MM.1S (cell line): ENCODE measurements at places on chromosomes 5 and 9.

DNA sequence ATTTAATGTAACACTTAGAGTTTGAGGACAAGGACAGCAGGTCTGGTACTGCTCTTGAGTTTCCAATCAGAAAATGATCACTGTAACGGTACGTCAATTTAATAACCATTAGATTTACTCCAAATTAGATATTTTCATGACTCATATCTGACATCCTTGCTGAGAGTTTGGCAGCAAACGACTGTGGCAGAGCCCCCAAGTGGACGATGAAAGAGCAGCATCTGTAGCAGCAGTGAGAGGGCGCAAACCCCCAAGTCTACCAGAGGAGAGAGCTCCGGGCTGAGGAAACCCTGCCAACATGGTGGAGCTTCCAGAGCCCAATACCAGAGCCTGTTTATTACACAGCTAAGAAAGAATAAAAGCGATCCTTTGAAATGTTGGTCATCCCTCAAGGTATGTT lies 73.2 kb upstream of the EPB41L4A start:
- DNase-seq = peak; percentile 75

DNA sequence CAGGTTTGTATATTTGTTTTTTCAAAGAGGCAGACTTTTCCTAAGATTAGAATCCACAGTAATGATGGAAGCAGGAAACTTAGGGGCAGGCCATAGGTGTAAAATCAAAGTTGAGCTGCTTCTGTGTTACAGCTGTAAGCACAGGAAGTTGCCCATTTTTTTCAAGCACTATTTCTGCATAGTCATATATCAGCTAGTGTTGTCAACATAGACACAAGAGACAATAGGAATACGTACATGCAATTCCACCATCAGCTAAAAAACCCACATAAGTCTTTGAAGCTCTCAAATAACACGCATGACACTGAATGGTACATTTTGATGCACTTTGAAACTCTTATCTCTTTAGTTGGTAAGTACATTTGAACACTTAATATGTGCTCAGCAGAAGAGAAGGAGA lies 20.2 kb upstream of the SMIM15 start:
- no peak for DNase-seq

DNA sequence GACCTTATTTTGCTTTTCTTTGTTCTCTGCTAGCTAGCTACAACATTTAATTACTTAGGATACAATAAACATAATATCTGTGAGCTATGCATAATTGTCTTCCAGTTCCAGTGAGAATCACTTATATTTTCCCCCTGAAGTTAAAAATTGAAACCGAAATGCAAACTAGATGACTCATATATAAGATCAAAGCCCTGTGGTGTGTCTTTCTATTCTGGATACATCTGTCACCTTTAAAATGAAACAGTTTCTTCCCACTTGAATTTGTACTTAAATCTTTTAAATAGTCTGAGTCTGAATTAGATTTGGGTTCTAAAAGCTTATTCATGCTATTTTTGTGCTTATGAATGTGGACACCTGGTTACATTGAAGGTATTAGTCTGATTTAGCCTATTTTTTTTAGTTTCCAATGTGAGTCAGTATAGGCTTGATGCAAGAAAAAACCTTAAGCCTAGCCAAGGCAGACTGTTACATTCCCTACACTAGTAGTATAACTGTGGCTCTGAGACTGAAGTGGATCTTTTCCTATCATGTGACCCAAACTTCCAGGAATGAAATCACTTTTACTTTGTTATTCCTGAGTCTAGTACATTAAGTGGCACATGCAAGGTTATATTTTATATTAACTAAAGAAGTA lies 703.5 kb upstream of the RGMB start:
- peak; percentile 84 for DNase-seq

DNA sequence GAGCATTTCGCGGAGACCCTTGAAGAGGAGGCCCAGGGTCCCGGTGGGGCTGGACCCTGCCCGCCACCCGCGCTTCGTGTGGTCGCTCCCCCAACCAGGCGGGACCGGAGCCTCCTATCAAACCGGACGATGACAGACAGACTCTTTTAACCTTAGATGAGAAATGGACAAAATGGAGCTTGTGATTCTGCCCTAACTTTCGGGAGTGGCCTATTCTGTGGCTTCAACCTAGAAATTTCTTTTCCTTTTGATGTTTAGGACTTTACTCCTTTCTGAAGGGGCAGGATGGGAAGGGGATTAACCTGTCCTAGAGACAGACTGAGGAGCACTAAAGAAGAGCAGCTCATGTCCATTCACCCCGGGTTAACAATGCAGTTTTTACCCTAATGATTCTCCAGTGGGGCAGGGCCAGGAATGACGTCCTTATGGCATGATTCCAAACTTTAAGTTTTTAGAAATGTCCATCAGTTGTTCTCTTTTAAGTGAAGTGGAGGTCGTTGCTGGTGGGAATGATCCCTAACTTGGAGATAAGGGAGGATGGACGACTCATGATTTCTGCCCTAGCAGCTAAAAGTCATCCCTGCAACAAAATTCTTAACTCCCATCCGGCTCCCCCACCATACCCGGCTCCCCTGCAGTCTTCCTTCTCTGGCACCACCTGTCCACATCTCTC lies 1.0 kb downstream of the NIPSNAP3A start:
- DNase-seq = peak; percentile 22

DNA sequence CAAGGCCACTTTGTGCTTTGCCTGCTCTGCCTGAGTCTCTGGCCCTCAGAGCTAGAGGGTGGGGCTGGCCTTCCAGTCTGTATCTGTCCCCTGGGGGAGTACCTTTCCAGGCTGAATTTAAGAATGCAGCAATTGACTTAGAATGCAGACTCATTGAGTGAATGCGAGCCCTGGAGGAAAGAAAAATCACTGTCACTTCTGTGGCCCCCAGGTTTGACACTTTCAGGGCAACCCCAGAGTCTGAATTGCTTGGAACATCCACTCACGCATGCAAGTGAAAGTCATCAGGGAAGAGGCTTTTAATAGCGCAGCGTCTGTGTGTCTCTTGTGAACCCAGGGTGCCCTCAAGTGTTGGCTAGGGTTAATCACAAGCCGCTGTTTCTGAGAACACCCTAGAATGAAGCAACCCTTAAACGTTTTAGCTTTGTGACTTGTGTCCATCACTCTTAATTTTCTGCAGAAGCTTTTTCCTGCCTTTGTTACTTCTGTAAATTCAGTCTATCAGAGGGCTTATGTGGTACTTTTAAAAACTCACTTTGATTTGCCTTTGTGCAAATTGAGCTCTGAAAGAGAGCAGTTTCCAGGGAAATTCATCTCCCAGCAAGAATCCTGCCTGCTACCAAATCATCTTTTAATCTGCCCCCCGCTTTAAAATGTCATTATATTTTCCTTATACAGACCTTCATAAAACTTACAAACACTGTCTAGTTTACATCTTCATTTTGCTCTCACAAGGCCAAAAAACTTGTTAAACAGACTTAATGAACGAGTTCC lies 146.8 kb upstream of the IQGAP2 start:
- DNase-seq = peak; percentile 70

DNA sequence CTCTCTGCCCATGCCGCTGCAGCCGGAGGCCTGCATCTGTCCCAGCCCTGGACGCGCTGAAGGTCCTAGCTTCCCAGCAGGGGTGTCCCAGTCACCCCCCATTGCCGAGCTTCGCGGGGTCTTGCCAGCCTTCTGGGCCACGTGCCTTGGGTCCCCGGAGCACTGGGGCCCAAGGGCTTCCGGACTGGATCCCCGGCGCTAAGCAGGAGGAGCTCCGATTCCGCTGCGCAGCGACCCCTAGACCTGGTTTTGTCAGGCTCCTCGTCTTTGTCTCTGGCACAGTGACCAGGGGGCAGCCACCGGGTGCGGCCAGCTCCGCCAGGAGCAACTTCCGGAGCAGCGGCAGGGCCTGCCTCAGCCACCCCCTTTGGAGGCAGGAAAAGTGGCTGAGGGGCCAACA lies 3.3 kb upstream of the IRX1 start:
- DNase-seq = no peak

- DNase-seq = no peak
These were observed 659 bp downstream of the OMD start for GRCh38 chr9:92423612-92424011.

DNA sequence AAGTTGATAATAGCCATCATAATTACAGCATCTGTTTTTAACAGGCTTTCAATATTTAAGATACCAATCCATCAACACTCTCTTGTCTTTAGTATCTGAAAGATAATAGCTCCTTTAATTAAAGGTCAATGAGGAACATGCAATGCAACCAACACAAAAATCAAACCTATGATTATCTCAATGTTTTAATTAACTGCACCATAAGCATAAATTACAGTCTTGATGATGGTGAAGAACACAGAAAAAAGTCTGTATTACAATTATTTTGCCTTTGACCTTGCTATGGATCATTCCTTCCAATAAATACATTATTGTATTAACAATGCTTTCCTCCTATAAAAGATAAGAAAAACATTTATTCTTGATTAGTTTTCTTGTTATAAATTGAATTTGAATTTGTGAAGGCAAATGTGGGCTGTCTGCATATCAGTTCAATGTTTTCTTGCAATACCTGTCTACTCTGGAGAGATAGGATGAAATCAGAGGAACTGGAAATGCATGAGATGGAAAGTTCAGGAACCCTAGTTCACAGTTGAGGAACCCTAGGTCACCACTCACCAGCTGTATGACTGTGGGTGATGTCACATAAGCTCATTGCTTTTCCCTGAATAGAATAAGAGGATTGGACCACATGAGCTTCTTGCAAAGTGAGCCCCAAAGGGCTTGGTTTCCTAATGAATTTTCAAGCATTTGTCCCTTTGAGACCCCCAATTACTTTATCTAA lies 58.5 kb upstream of the ANXA1 start:
- no peak for DNase-seq

- no peak for DNase-seq
These were observed 944.8 kb downstream of the DTWD2 start for GRCh38 chr5:118043531-118043930.

GRCh38 chr9:122109035-122109813 lies 16.1 kb upstream of the TTLL11 start:
- DNase-seq = no peak

DNA sequence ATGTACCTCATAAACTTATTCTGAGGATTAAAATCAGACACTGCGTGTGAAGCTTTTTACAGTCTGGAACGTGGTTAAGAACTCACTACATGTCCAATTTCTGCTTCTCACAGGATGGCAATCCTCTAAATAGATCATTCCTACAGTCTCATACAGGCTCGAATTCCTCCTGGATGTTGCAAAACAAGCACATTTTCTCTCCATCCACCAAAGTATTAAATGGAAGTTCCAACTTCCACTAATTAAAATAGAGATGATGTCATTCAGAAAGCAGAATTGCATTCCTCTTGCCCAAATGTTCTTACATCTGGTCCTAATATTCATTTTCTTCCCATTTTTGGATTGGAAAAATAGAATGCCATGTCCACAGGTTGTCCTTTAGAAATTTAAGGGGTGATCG lies 145.5 kb upstream of the PCA3 start:
- no peak for DNase-seq

DNA sequence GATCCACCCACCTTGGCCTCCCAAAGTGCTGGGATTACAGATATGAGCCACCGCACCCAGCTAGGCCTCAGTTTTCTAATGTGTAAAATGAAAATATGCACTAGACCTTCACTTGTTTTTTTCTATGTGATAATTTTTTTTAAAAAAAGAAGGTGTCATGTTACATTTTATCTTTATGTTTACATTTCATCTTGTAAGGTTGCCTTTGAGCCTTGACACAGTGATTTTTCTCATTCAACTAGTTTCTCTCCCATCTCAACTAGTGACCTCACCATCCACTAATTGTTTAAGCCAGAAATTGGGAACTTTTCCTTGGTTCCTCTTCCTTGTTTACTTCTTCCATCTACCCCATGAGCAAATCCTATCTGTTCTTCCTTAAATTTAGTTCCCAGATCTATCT lies 21.5 kb downstream of the TMC1 start:
- no peak for DNase-seq

DNA sequence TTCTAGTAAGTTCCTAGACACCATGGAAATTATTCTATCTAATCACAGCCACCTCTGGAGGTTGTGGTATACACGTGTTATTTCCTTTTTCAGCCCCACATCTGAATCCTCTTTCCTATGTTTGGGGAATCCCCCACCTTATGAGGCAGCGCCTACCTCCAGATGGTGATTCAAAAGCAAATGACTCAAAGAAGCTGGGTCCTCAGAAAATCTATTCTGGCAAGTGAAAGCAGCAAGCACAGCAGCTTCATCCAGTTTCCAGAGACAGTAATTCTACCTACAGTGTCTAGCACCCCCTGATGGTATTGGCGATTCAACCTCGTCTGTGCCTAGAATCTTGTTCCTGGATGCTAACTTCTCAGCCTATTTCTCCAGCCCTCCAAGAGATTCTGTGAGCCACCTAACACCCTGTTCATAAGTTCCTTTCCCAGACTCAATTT lies 43.0 kb downstream of the STRBP start:
- peak; percentile 96 for DNase-seq

- no peak for DNase-seq
These were observed 41.1 kb downstream of the DAP start for GRCh38 chr5:10719965-10720364.

GRCh38 chr5:56481428-56482357 lies 248.6 kb upstream of the ANKRD55 start:
- DNase-seq = peak; percentile 59

GRCh38 chr5:77960863-77961396 lies 184.8 kb upstream of the TBCA start:
- peak; percentile 68 for DNase-seq

DNA sequence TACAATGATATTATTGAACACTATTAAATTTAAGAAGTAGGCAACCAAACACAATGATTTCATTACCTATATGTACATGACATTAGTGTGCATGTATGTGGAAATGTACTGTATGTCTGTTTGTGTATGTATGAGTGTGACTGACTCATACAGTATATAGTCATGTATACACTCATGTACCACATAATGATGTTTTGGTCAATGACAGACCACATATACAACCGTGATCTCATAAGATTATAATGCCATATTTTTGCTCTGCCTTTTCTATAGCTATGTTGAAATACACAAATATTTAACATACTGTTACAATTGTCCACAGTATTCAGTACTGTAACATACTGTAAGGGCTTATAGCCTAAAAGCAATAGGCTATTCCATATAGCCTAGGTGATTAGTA lies 19.7 kb downstream of the SVEP1 start:
- no peak for DNase-seq

- DNase-seq = no peak
These were observed 21.9 kb downstream of the PTGS1 start for GRCh38 chr9:122392714-122393113.

DNA sequence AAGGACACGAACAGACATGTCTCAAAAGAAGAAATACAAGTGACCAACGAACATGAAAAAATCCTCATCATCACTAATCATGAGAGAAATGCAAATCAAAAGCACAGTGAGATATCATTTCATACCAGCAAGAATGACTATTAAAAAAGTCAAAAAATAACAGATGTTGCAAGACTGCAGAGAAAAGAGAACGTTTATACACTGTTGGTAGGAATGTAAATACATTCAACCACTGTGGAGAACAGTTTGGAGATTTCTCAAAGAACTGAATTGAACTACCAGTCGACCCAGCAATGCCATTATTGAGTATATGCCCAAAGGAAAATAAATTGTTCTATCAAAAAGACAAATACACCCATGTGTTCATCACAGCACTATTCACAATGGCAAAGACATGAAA lies 45.7 kb downstream of the FXN start:
- DNase-seq = no peak

GRCh38 chr9:129231022-129231739 lies 53.1 kb upstream of the IER5L start:
- DNase-seq = no peak
